ENCODE measurements at places on chromosomes 7 and 10.
A peak's percentile ranks its signal among the peaks of the same experiment; 100 is the strongest.

DNA sequence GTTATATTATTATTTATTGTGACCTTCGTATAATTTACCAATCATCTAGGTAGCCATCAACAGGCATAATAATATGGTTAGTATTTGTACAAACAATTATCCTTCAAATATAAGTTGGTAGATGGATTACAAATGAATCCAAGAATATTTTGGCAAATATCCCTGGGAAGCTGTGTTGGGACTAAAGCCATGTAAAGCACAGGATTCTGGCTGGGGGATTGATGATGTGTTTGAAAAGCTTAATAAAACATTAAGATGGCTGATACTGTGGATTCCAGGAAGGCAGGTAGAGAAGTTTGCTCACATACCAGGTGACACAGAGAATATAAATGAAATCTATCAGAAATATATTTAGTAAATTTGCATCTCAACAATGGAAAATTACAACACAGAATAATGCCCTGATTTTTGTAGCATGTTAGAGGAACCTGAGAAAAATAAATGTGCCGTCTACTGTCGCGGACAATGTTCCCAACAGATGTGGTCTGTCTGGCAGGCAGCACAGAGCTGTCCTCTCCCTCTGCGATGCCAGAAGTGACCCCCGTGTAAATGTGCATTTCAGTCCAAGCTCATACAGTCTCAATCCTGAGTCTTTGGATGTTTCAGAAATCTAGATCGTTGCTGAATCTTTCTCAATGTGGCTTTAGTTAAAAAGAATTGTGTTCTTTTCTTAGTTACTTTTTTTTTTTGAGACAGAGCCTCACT, 125.0 kb downstream of the TEX36 start:
- no peak for DNase-seq

DNA sequence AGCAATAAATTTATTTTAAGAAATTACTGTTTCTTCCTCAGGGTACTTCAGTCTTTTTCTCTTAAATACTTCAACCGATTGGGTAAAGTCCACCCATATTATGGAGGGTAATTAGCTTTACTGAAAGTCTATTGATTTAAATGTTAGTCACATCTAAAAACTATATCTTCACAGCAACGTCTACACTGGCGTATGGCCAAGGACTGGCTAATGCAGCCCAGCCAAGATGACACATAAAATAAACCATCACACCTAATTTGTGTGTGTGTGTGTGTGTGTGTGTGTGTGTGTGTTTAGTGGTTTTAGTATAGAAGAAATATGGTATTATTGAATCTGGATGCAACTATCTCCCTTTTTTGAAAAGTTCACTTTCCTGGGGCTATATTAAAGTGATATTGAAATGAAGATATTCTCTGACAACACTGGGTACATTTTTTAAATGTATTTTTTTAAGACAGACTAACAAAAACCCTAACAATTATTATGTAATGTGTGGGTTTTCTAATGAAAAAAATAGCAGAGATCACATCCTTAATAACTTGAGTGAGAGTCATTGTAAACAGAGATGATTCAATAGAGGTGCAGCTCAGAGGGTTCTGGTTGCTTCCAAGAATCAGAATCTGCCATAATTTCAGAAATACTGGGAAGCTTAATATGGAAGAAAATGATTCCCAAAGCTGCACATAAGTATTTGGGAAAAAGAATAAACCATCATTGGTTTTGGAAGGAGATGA, 584.2 kb upstream of the MBL2 start:
- DNase-seq: no peak

DNA sequence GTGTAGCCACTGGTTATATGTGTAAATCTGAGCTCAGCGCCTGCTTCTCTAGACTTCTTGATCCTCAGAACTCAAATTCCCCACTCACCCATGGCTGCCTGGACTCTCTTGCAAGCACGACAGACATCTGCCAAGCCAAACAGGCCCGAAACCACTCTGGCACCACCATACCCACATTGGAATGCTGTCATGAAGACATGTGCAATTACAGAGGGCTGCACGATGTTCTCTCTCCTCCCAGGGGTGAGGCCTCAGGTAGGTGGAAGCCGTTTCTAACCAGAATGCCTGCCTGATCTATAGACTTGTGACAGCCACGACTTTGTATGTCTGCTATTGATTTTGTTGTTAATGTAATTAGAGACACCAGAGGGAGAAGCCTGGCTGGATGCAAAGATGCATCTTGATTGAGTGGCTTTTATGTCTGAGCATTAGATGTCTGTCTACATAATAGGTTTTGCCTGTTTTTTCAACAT, 4.0 kb downstream of the BAMBI start:
- DNase-seq: no peak

GRCh38 chr7:18496341-18496700, 772 bp downstream of the HDAC9 start:
- no peak for DNase-seq

DNA sequence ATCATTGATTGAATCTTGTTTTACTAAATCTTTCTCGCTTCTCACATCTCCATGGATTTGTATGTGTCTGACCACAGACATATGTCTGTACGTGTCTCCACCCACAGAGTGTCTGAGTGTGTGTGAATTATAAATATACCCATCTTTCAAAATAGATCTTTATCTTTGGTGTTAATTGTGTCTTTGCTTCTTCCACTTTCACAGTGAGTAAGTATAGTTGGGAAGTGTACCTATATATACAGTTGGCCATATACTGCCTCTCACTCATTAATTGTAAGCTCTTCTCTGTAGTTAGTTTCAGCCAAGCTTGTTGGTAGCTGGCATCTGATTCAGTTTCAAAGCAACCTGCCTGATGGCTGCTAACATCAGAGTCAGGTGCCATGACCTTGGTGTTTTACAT, 18.4 kb downstream of the EEPD1 start:
- no peak for DNase-seq

DNA sequence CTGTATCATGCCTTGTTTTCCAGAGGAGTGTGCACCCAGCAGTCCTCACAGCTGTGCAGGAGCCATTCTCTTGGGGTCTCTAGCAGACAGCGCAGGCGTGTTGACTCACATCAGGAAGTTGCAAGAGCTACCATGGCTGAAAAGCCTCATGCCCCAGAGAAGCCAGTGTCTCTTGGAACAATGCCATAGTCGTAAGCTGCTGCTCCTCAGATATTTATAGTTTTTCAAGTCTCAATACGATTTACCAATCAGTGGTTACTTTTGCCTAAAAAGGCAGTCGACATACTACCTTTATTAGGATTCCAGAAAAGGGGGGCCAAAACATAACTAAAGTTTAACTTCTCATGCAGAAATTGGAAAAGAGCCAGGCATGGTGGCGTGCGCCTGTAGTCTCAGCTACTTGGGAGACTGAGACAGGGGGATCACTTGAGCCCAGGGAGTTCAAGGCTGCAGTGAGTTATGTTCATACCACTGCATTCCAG, 407.7 kb downstream of the PARD3 start:
- DNase-seq: no peak

DNA sequence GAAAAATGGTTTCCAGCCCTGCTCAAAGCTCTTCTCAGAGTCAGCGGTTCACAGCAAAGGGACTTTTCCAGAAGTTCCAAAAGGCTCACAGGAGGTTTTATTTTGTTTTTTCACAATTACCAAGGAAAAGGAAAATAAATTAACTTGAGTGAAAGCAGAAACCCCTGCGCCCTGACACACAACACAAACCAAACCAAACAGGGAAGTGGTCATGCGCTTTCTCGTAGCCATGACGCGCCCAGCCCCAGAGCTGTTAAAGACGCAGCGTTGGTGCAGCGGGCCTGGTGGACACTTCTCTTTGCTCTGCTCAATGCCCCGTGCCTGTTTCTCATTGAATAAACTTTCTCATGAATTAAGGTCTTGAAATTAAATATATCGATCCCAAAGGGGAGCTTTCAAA, 134.4 kb upstream of the LYZL2 start:
- DNase-seq: no peak

- no peak for DNase-seq
These were observed 1.3 kb upstream of the CALCR start for GRCh38 chr7:93575555-93576399.

GRCh38 chr7:133230591-133231194, 22.2 kb upstream of the EXOC4 start:
- DNase-seq: peak; percentile 16

DNA sequence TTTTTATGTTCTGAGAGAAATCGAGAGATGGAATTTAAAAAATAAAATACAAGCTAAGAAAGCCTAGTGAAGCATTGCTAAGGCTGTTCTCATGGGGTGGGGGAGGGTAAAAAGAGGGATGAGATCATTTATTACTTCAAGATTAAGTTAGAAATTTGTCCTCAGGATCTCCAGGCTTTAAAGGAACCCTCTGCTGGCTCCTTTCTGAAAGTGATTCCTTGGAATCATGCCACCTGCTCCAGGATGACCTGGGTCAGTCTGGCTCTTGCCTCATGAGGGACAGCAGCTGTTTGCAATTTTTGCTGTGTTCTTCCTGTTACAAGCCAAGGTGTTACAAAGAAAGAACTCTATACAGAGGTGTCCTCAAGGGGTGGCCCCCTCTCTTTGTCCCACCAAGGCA, 69.8 kb downstream of the CDK1 start:
- peak; percentile 42 for DNase-seq

GRCh38 chr10:5411941-5412276, 448 bp upstream of the NET1 start:
- DNase-seq: no peak

Measured in AG09309 (cell line).